AG10803 (cell line): ENCODE measurements at places on chromosomes 12 and 14.

- DNase-seq = no peak
Measured at GRCh38 chr12:131276501-131277185, 322.9 kb downstream of the ADGRD1 start.

- no peak for DNase-seq
Measured at GRCh38 chr12:5688226-5688625, 256.3 kb downstream of the NTF3 start.

GRCh38 chr12:66449531-66449930 is 147.2 kb downstream of the HELB start:
- no peak for DNase-seq

- DNase-seq = peak; percentile 15
Measured at GRCh38 chr12:71216725-71217579, 59.2 kb upstream of the TSPAN8 start.

- peak; percentile 88 for DNase-seq
Measured at GRCh38 chr12:89750389-89751351, 42.0 kb upstream of the ATP2B1 start.

DNA sequence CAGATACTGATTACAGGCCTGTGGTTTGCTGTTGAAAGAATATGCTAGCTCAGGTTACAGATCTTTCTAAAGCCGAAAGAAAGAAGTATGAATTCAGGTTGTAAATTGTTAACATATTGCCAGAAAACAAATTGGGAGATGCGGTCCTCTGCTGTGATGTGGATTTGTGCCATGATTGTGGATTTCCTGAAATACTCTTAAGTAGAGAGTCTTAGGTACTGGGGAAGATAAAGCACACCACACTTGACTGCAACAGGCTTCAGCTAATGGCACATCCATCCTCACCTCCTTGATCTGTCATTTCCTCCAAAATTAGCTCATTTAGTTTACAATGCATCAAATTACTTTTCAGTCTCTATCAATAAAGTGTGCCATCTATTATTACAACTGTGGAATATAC is 279.2 kb downstream of the SYT1 start:
- DNase-seq = no peak

GRCh38 chr14:61296719-61297502 is 15.8 kb upstream of the TMEM30B start:
- peak; percentile 34 for DNase-seq

DNA sequence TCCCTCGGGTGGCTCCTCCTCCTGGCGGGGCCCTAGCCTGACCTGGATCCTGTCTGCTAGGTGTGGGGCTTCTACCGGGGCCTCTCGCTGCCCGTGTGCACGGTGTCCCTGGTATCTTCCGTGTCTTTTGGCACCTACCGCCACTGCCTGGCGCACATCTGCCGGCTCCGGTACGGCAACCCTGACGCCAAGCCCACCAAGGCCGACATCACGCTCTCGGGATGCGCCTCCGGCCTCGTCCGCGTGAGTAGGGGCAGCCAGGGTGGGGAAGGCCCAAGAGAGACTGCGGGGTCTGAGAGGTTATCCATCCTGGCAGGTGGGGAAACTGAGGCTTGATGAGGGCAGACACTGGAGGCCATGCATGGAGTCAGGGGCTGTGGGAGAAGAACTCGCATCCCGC is 4.0 kb downstream of the SLC25A47 start:
- DNase-seq = no peak

- DNase-seq = no peak
Measured at GRCh38 chr12:49588721-49589516, 16.5 kb downstream of the FAM186B start.

GRCh38 chr14:46989566-46989965 is 338.0 kb upstream of the RPL10L start:
- no peak for DNase-seq

GRCh38 chr12:116647813-116648212 is 88.6 kb downstream of the MAP1LC3B2 start:
- no peak for DNase-seq

DNA sequence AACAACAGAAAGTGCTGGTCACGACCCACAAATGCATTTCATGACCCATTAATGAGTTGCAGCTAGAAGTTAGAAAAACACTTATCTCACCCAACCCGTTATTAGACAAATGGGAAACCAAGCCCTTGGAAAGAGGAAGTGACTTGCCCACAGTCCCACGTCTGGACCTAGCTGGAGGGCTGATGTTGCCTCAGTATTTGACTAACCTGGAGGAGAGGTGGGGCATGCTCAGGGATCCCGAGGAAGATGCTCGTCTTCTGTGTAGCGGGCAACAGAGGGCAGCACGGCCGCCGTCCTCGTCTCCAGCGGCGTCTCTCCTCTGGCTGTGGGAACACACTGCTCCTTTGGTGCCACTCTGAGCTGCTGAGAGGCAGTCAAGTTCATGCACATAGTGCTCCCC is 12.7 kb downstream of the CCND2 start:
- no peak for DNase-seq

- DNase-seq = no peak
Measured at GRCh38 chr14:51621654-51622053, 30.1 kb upstream of the FRMD6 start.

- DNase-seq = peak; percentile 28
Measured at GRCh38 chr14:81311778-81312177, 88.3 kb downstream of the STON2 start.

GRCh38 chr12:19129122-19129485 is 429 bp upstream of the PLEKHA5 start:
- DNase-seq = peak; percentile 37

DNA sequence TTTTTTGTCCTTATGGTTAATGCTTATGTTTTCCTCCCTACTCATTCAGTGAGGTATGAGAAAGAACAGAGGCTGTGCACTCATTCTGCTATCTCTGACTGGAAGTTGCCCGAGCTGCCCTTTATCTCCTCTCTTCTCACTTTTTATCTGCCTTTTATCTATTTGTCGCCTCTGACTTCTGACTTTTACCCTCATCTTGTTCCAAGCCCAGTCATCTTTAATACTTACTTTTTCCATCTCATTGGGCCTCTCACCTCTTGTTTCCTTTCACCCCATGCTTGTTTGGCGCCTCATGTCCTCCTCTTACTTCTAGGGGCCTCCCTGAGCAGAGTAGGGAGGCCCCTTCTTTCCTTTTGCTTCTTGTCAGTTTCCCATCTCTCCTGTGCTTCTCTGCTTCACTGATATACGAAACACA is 50.7 kb downstream of the DIP2B start:
- DNase-seq = no peak

DNA sequence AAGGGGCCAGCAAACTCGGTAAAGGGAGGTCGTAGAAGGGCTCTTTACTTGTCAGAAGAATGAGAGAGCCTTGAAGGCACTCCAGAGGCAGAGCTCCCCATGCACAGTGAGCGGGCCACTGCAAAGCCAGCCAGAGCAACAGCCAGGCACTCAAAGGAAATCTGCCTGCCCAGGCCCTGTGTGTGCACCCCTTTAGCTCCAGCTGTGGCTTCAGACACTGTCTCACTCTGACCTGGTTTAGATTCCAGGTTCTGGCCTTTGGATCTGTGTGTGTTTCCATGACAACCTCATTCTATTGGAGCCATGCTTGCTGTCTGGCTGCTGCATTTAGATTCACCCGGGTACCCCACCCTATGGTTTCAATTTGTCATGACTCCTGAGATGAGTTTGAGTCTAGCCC is 170.3 kb downstream of the CAPZA3 start:
- no peak for DNase-seq

- DNase-seq = peak; percentile 38
Measured at GRCh38 chr12:127145241-127145928, 1121.6 kb upstream of the TMEM132C start.

GRCh38 chr12:96809522-96809921 is 97.5 kb upstream of the NEDD1 start:
- DNase-seq = no peak

- no peak for DNase-seq
Measured at GRCh38 chr12:131229426-131230339, 276.0 kb downstream of the ADGRD1 start.

GRCh38 chr12:1184402-1184801 is 193.4 kb downstream of the ERC1 start:
- DNase-seq = peak; percentile 13

- DNase-seq = peak; percentile 44
Measured at GRCh38 chr14:54902143-54902520, 494 bp downstream of the GCH1 start.

DNA sequence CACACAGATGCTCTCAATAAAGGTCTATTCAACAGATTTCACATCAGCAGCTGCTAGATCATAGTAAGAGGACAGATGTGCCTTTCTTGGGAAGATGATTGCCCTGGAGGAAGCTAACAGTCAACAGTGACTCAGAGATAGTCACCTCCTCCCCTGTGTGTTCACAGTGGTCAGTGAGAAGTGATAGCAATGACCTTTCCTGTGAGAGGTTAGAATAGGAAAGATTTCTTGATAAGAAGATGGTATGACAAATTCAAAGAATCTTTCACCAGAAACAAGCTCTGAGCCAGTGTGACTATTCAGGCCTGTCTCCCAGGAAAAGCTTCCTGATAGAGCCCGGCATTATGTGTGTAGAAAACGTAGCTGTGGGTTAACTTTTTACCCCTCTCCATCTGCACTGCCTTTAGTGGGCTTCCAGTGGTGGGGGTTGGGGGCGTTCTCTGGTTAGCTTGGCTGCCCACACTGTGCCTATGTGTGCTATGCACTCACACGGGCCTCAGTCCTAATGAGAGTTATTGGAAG is 66.4 kb upstream of the ARHGAP5 start:
- DNase-seq = peak; percentile 38

DNA sequence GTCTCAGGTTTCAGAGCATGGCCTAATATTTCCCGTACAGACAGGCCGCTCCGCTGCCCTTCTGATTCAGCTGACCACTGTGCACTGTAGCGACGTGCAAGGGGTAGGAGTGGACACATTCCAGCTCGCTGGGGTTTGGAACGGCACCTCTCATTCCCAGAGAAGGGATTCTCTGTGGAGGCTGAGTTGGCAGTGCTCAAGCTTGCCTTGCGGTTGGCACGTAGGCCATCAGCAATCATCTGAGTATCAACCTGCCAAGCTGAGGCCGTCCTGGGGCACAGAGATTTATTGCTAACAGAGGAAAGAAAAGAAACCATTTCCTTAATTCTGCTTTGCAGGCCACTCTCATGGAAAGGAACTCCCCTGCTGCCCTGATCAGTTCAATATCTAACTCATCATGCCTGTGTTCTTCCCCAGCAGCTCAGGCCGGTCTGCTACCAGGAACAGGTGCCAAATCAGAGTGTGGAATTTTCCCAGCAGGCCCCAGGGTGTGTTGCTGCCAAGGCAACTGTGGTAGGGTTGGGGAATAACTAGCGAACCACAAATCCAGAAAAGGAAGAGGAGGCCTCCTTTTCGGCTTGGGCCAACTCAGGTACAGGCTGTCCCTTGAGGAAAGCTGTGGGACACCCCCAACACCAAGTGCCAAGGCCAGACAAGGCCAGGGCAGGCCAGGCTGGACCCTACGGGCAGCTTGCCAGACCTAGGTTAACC is 92.5 kb downstream of the SSPN start:
- DNase-seq = peak; percentile 76

GRCh38 chr14:67416810-67417209 is 4.8 kb upstream of the PLEK2 start:
- DNase-seq = no peak

GRCh38 chr14:23071244-23071920 is 14.1 kb upstream of the CDH24 start:
- peak; percentile 93 for DNase-seq

- DNase-seq = no peak
Measured at GRCh38 chr14:44609201-44609600, 102.1 kb upstream of the FSCB start.

DNA sequence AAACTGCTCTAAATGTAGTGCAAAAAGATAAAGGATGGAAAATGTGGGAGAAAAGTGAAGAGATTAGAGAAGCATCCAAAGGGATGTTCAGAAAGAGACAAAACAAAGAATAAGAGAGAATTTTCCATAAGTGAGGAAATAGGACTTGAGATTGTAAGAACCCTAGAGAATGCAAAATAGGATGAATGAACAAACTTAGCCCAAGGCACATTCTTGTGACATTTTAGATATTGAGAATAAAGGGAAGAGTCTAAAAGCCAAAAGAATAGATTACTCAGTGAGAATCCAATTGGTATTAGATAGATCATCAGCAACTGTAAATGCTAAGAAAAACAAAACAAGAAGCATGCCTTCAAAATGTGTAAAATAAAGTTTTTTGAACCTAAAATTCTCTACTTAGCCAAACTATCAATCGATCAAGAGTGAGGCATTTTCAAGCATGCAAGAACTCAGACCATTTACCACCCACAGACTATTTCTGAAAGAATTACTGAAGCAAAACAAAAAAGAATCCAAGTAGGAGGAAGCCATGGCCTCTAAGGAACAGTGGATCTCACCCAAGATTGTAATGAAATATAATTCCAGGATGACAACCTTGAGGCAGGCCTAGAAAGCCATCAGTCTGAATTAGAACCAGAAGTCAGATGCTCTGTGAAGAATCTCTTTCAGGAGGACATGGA is 33.5 kb downstream of the DYRK2 start:
- no peak for DNase-seq

GRCh38 chr12:31518680-31519227 is 72.2 kb downstream of the DENND5B start:
- DNase-seq = peak; percentile 100

DNA sequence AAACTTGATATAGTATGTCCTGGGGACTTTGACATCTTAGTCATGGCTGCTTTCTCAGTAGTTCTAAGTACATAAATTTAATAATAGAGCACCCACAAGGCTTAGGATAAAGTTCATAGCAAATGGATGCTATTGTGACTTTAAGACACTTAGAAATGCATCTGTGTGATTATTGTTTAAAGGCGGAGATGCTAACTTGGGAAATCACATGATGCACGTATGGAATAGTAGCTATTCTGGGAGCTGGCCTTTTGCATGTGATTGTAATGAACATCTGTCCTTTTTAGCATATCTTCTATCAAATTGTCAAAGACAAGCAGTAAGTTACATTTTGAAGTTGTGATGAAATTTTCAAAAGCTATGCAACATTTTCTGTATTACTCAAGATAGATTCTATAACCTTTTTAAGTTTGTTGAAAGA is 46.7 kb upstream of the ATP2A2 start:
- no peak for DNase-seq

GRCh38 chr14:59897757-59898383 is 22.1 kb upstream of the LRRC9 start:
- DNase-seq = no peak

DNA sequence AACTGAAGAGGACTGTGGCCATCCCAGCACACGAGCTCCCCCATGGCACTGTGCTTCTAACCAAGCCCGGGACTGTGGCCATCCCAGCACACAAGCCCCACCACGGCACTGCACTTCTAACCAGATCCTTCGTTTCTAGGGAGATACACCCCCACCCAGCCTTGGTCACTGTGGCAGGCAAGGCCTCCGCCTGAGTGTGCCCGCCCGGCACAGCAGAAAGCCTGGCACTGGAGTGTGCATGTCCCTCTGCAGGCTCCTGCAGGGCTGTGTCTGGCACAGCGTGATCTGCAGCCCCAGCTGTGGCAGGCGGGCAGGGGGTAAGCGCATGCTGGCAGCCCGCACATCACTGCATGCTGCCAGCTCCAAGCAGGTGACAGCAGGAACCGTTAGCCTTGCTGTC is 49.8 kb downstream of the CCDC85C start:
- no peak for DNase-seq

GRCh38 chr14:101889898-101890297 is 74.5 kb upstream of the DYNC1H1 start:
- peak; percentile 79 for DNase-seq
